GM20000 (cell line): ENCODE measurements at places on chromosomes 2 and 18.

GRCh38 chr2:231361701-231362554 lies 33.6 kb upstream of the B3GNT7 start:
- DNase-seq = peak; percentile 90

DNA sequence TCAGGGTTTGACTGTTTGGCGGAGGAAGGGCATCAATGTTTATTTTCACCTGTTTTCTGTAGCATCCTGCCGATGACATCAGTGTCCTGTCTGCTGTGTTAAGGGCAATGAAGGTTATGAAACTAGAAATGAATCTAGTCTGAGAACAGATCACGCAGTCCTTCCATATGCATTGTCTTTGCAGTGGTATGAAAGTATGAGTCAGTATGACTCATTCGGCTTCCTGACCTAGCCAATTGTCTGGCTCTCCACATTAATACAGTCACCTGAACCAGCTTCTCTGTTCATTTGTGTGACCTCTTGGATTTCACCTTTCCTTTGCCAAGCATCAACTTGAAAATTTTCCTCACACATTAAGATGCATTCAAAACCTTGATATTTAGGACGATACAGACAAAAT lies 353.8 kb downstream of the RND3 start:
- peak; percentile 28 for DNase-seq

- DNase-seq = no peak
These were observed 129.4 kb downstream of the TCF4 start for GRCh38 chr18:55458456-55459203.

DNA sequence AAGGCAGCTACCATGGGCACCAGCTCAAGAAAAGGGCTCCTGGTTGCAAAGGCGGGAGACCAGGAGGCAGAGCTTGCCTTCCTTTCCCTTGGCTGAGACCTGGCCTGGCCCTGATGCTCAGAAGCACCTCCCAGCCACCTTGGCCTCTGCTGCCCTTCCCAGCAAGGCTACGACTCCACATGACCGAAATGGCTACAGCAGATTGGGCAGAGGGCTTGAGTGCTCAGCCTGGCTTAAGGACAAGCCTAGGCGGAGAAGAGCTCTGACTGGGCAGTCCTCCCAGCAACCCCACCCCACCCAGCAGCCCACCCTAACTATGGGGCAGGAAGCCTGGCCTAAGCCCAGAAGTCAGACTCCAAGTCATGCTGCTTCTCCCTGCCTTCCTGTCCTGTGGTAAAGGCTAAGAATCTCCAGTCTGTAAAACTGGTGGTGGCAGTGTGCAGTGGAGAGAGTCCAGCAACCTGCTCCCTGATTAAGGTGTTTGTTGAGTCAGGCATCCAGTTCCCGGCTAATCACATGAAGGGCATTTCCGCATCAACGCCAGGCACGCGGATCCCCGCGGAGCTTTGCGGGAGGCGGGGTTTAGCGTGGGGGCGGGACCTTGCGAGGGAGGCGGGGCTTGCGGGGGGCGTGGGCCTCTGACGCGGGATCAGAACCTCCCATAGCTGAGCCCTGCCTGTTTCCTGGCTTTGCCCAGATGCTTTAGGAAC lies 256.0 kb downstream of the BCL11A start:
- DNase-seq = no peak

GRCh38 chr2:179059026-179059700 lies 9.2 kb upstream of the CCDC141 start:
- DNase-seq = peak; percentile 17

DNA sequence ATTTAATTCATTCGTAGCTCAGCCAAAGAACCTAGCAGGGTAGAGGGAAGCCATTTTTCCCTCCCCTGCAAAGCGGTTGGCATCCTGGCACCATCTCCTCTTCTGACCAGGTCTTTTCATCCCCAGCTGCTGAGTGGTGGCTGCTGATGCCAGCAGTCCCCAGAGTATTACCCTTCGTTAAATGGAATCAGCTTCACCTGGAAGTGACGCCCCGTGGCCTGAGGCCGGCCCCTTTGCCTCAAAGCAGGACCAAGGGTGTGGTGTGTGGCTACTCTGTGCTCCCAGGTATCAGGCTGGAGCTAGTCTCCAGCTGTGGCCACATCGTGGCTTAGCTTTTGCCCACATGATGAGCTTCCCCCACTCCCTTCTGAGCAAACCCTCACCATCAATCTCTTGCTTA lies 12.3 kb upstream of the SP100 start:
- no peak for DNase-seq

DNA sequence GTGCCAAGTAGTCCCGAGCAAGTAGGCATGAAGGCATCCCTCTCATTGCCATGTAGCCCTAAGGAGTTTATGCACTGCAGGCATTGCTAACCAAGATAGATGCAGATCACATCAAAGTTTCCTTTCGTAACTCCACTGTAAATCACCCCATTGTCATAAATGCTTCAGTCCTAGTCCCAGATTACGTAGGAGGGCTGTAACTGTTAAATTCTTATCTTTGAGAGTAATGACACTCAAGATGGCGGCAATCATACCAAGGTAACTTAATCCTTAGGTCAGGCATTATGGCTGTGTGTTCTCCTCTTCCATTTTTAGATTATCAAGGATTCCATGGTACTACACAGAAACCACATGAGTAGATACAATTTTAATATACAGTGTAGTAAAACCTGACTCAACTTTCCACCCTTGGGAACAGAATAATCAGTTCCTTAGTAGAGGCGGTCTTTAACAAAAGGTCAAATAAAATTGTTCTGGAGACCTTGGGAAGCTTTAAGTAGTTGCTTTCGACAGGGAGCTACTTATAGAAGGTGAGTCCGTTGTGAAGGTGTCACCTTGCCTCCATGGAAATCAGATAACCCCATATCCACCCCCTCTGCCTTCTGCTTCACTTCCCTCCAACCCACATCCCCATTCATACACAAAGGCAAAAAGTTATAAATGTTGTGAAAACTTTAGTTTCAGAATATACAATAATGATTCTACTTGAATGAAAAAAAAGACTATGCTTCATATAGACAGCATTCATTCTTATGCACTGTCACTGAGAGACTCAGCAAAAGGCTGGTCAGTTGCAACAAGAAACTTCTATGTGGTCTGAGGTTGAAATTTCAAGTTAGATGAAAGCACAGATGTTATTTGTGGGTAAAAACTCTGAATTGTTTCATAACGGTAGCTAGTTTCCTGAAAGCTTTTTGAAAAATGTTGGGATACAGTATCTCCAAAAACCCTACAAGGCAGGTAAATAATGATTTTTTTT lies 64.8 kb upstream of the GALNT5 start:
- DNase-seq = peak; percentile 14

GRCh38 chr2:71700658-71701397 lies 247.5 kb downstream of the DYSF start:
- no peak for DNase-seq

DNA sequence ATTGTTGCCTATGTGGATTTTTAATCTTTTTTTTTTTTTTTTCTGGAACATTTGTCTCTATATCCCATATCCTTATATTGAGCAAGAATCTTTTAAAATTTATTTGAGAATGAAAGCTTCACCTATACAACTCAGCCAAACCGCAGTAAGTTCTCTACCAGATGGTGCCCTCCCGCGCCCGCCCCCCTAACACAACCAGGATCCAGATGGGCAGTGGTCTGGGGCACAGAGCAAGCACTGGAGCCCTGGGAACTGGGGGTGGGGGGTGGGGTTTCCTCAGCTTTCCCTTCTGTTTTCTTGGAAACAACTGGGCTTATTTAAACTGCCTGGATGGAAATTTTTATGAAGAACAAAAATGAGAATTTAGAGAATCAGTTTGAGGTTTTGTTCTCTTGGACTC lies 74.6 kb downstream of the ACAA2 start:
- no peak for DNase-seq

GRCh38 chr2:21382701-21383520 lies 259.1 kb downstream of the TDRD15 start:
- DNase-seq = no peak

GRCh38 chr2:186522450-186522849 lies 36.4 kb downstream of the ZC3H15 start:
- no peak for DNase-seq

GRCh38 chr2:178243961-178244360 lies 49.6 kb downstream of the OSBPL6 start:
- no peak for DNase-seq

DNA sequence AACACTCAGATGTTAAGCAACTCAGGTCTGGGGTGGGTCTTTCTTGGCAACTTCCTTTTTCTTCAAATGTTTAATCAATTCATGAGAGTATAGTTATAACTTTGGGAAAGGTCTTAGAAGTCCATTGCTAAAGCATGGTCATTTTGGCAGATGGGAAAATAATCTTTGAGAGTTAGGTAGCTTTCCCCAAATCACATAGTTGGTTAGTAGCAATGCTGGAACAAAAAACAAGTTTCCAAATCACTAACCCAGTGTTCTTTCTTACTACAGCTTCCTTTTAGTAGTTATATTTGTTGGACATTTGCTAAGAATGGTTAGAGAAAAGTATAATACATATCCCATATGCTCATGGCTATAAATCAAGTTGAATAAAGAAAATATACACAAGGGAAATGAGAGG lies 185.2 kb upstream of the SLC14A2 start:
- DNase-seq = no peak

DNA sequence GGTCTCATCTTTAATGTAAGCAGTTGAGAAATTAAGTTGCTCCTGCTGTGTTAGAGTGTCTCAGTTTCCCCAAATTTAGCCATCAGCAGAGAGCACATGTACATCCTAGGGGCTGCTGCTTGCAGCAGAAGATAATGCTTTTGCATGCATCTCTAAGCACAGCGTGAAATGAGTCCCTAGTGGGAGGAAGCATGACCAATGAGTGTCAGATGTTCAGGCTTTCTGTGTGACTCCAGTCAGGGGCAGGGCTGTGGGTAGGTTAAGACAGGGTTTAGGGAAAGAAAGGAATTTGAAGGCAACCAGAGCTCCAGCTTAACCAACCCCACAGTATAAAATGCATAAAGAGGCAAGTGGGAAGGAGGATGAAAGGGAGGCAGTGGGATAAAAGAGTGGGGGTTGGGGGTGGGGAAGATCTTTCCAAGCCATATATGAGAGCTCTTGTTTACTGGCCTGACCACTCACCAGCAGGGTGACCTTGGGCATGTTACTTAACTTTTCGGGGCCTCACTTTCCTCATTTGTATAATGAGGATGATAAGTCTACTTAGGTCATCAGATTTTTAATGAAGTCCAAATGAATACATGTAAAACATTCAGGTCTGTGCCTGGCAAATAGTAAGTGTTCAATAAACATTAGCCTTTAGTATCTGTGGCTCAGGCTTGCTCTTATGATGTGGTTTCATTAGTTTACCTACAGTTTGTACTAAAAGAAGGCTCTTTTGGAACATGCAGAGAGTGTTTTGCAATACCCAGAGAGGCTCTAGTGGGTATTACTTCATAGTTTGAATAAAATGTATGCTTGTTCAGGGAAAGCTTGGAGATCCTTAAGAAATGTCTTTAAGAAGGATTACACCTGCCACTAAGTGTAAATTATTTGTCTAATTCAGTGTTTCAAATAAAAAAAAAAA lies 42.7 kb upstream of the PELI1 start:
- DNase-seq = no peak

DNA sequence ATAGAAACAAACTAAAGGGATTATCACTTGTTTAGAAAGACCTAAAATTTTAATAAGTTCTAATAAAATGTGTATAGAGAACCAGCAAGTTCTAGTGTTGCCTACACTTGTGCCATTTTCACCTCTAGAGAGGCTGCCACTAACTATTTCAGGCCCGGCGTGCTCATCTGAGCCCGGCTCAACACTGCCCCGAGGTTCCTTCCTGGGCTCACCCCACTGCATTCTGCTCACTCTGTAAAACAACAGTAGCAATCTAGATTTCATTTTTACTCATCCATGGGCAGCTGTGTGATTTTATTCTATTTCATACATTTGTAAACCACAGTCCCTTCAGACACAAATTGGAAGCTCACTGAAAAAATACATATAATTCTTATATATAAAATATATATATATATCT lies 253.2 kb downstream of the L3MBTL4 start:
- DNase-seq = peak; percentile 22
